ENCODE measurements at places on chromosomes 5 and 9.

GRCh38 chr5:23864786-23865185, 357.4 kb downstream of the PRDM9 start:
- no peak for DNase-seq

- DNase-seq: no peak
Observed at GRCh38 chr9:116998305-116998704, 311.2 kb downstream of the TRIM32 start.

- no peak for DNase-seq
Observed at GRCh38 chr5:14663734-14664269, 716 bp upstream of the OTULIN start.

GRCh38 chr5:82397741-82398320, 119.7 kb upstream of the RPS23 start:
- DNase-seq: no peak

- no peak for DNase-seq
Observed at GRCh38 chr9:4116723-4117460, 183.0 kb downstream of the GLIS3 start.

All from HS-5 (cell line).